Karpas-422 (cell line): ENCODE measurements at places on chromosomes 2 and 18.

DNA sequence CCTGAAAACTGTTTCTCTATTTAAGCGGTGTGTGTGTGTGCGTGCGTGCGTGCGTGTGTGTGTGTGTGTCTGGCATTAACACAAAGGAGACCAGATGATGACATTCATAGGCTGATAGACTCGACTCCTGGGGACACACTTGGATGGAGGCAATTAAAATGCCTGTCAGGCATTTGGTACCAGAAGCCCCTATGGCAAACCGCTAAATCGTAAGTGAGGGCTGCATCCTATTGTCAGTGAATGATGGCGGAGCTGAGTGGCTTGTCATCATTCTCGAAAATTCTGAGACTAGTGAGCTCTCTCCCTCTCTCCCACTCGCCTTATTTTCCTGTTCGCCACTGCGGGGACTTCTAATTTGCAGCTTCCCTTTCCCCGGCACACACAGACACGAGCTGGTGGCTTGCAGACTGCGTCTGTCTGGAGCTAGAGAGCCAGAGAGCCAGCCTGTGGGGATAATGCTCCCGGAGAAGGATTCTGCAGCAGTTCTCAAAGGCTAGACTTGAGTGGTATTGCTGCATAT, 155.4 kb downstream of the MAP2 start:
- no peak for DNase-seq

GRCh38 chr2:222494104-222494739, 69.9 kb downstream of the SGPP2 start:
- no peak for DNase-seq

GRCh38 chr2:824954-825353, 125.7 kb upstream of the SNTG2 start:
- DNase-seq = no peak

GRCh38 chr18:48000701-48001100, 70.2 kb upstream of the SMAD2 start:
- no peak for DNase-seq

GRCh38 chr2:18001671-18002070, 123.2 kb downstream of the KCNS3 start:
- peak; percentile 53 for DNase-seq

DNA sequence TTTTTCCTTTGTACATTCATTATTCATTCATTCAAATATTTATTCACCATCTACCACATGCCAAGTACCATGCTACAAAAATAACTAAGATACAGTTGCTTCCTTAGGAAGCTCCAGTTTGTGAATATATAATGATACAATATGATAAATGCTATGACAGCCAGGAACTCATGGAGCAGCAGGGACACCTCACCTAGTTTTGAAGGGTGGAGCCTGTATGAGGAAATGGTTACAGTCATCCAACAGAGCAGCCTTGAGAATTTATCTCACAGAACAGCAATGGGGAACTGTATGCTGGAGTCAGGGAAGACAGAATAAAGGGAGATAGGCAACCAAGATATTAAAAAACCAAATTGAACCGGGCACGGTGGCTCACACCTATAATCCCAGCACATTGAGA, 124.0 kb downstream of the OSBPL1A start:
- DNase-seq = no peak

GRCh38 chr2:38981003-38981669, 91.5 kb downstream of the ARHGEF33 start:
- no peak for DNase-seq

DNA sequence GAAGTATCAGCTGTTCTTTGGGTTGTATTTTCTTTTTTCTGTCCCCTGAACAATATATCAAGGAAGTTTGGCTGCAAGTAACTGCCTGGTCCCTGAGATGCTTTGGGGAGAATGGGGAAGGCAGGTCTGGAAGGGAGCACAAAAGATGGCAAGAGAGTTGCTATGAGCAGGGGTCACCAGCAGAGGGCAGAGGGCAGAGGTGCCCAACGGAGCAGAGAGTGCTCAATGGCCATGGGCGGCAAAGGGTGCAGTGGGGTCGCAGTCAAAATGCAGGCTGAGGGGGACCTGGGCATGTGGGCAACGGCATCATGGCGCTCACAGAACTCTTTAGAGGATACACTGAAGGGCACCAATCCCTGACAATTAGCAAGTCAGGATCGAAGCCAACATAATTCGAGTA, 107.7 kb upstream of the ATP8B1 start:
- peak; percentile 78 for DNase-seq
